Naive thymus-derived CD8-positive, alpha-beta T cell (primary cell): ENCODE measurements at places on chromosomes 2 and 18.

DNA sequence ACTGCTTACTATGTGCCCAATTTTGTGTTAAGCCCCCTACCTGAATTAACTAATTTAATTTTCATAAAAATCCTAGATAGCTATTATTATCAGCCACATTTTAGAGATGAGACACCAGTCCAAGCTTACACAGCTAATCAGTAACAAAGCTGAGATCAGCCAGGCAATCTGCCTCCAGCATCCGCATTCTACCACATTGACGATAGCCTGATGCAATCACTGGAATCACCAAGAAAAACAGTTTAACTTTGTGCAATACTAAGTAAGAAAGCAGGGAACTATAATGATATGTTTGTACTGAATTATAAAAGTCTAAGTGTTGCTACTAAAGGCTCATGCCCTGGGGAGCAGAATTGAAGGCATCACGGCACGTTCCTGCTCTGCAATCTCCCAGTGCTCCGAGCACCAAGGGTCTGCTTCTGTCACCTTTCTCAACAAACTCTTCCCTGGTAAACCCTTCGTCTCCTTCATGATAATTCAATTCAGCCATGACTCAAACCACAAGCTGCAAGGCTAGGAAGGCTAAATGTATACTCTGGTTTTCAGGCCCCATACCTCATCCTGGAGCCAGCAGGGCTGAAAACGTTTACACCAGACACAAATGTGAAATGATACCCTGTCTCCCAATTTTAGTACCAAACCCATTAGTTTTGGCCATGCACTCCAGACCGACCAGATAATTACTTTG, 19.4 kb downstream of the KANSL3 start:
- no peak for DNase-seq

GRCh38 chr2:181745796-181746540, 65.7 kb upstream of the NEUROD1 start:
- DNase-seq, result no peak

GRCh38 chr2:187877391-187877790, 323.2 kb upstream of the TFPI start:
- no peak for DNase-seq

GRCh38 chr2:109105113-109105512, 23.9 kb upstream of the SH3RF3 start:
- no peak for DNase-seq

- no peak for DNase-seq
These were observed 134.1 kb downstream of the SLC8A1 start for GRCh38 chr2:40317761-40318160.

DNA sequence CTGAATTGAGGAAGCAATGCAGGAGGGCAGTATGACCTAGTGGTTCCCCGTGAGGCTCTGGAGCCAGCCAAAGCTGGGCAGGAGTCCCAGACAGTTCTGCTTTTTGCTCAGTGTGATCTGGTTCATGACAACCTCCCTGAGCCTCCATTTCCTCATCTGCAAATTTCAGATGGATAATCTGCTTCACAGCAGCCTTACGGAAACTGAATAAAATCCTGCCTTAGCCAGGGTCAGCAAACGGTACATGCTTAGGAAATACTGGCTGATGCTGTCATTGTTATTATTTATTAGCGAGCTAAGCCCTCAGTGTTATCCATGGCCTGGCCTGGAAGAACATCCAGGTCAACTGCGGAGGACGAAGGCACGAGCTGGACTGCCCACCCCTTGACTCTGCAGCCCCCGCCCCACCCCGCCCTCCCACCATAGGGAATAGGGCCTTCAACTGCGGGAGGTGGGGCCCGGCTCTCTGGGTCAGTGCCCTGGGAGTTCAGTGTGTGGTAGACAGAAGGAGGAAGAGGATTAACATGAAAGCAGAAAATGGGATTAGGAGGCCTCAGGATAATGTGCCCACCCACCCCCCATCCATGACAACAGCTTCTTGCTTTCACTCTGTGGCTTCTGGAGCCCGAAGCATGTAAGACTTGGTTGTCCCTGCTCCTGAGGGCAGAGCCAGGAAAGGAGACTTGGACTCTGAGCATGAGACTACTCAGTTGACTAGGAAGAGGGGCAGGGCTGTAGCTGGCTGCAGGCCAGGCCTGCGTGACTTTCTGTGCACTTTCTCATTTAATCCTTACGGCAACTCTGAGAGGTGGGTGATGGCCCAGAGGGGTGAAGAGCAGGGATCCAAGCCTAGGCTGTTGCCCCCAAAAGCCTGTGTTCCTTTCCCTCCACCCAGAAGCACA, 13.1 kb downstream of the PKDCC start:
- no peak for DNase-seq

DNA sequence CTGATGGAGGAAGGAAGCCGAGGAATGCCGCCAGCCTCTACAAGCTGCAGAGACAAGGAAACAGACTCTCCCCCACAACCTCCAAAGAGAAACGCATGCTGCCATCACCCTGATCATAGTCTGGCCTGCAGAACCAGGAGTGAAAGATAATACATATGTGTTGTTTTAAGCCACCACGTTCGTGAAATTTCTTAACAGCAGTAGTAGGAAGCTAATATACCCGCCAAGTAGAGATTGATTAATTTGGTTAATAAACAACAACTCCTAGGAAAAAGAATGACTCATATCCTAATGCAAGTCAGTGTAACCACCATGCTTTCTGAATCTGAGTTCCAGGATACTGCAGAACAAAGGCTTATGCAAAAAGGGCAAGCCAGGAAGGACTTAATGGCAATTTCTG, 36.6 kb downstream of the LONRF2 start:
- no peak for DNase-seq

DNA sequence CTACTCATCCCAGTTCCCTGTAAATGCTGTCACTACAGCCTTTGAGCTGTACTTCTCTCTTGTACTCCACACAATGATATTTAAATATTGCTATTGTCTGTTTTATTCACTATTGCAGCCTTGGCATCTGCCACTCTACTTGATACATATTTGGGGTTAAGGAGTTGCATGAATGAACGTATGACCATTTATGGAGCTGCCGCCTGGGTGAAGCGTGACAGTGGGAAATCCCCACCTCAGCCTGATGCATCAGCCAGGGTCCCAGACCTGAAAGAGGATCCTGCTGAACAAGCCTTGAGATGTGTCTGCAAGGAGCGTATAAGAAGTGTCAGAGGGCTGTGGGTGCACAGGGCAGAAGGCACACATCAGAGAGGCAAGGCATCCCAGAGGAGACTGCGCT, 39.1 kb downstream of the MRPL35 start:
- peak; percentile 17 for DNase-seq

GRCh38 chr18:22827216-22827615, 105.9 kb upstream of the RBBP8 start:
- no peak for DNase-seq

DNA sequence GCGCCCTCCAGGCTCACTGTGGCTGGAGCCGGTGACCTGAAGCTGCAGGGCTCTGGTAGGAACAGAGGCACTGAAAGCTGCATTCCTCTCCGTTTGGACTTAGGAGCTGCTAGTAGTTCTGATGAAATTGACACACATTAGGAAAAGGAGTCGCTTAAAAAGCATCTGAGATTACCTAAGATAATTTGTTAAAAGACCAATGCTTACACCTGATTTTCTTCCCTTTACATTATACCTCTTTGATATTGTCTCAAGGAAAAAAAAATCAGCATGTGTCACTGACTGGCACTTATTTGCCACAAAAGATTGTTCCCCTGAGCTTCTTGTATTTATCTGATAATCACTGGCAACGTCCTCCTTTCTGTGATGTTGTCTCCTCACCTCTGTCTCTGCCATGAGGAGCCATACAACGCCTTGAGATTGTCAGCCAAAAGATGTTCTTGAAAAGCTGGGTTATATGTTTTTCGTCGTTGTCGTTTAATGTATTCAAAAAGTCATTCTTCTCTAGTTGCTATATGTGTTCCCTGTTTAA, 618 bp upstream of the CHN1 start:
- no peak for DNase-seq

GRCh38 chr2:84486441-84487115, 27.5 kb upstream of the SUCLG1 start:
- DNase-seq, result no peak

GRCh38 chr2:134863446-134863845, 25.0 kb downstream of the ACMSD start:
- DNase-seq, result no peak

GRCh38 chr2:17160594-17160993, 357.6 kb downstream of the RAD51AP2 start:
- DNase-seq, result no peak

- no peak for DNase-seq
These were observed 233.2 kb downstream of the TCF4 start for GRCh38 chr18:55354795-55355194.

- DNase-seq, result no peak
These were observed 73.0 kb downstream of the CTNNA2 start for GRCh38 chr2:79585701-79586433.

GRCh38 chr2:128832946-128833663, 514.4 kb upstream of the HS6ST1 start:
- no peak for DNase-seq

GRCh38 chr2:69214898-69215297, 172.1 kb downstream of the GFPT1 start:
- no peak for DNase-seq

GRCh38 chr18:35376393-35376741, 770 bp downstream of the ZNF396 start:
- no peak for DNase-seq

- DNase-seq, result no peak
These were observed 19.4 kb downstream of the DYTN start for GRCh38 chr2:206698811-206699210.

DNA sequence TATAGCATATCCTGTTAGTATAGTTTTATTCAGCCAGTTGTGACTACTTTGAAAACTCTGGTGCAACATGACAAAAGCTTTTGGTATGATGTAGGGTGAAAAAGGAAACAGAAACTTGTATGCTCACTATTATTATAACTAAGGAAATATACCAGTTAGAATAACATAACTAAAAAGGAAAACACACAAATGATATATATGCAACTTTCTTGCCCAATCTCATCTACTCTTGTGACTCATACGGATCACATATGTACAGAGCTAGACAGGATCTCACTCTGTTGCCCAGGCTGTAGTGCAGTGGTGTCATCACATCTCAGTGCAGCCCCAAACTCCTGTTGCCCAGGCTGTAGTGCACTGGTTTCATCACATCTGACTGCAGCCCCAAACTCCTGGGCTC, 12.4 kb upstream of the TLK1 start:
- no peak for DNase-seq

GRCh38 chr2:219521066-219521880, 7.0 kb downstream of the ASIC4 start:
- DNase-seq, result no peak

DNA sequence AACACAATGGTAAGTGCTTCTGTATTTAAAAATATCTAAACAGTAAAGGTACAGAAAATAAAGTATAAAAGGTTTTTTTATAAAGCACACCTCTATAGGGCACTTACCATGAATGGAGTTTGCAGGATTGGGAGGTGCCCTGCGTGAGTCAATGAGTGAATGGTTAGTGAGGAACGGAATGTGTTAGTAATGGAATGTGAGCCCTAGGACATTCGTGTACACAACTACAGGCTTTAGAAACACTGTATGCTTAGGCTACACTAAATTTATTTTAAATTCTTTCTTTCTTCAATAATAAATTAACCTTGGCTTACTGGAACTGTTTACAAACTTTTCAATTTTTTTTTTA, 337.9 kb upstream of the SLC39A10 start:
- DNase-seq, result no peak

GRCh38 chr2:46366668-46367052, 69.5 kb downstream of the EPAS1 start:
- no peak for DNase-seq
